ENCODE measurements at places on chromosomes 12 and 14. TPM values are rescaled to one million over a fixed set of nuclear protein-coding genes. Genes with fewer than 3 reads are reported as not detected.

Gene DHRS2
- total RNA-seq: 0.09 TPM

Gene PLEKHG7
- total RNA-seq: 0.18 TPM

Gene KLRC1
- total RNA-seq: 0.22 TPM

Gene SMCO2
- total RNA-seq: not detected

Gene TAS2R7
- total RNA-seq: not detected

Gene PAWR
- 6.2 TPM for total RNA-seq

Gene SERPINA1
- total RNA-seq: 2.0 TPM

Gene TRIM9
- 0.49 TPM for total RNA-seq
